Epithelial cell of proximal tubule (primary cell): ENCODE measurements at places on chromosomes 4 and X. TPM values are rescaled to one million over a fixed set of nuclear protein-coding genes. Genes with fewer than 3 reads are reported as not detected.
A peak's percentile ranks its signal among the peaks of the same experiment; 100 is the strongest.

Gene SMIM10
- total RNA-seq, result 2.5 and 5.5 TPM in 2 replicates

DNA sequence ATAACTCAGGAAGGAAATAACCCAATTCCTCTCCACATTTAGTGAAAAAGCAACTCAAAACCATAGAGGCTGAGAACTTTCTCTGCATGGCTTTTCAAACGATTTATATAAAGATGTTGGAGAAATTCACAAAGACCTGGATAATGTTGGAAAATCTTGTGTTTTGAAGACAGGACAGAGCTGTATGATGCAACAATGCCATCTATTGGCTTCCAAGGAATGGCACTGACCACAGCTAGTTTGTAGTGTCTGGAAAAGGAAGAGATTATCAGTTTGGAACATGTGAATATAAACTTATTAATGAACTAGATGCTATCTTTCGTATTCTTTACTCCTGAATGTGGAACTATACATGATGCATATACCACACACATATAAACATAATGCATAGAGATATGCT, 503.6 kb downstream of the IL1RAPL1 start:
- no peak for DNase-seq

Gene STATH
- total RNA-seq, result not detected in 2 replicates

- DNase-seq, result no peak
Observed at GRCh38 chr4:145083891-145084605, 13.9 kb downstream of the ANAPC10 start.

- peak; percentile 13 for DNase-seq
Observed at GRCh38 chrX:129875669-129876068, 30.3 kb upstream of the UTP14A start.
